Lung microvascular endothelial cell (primary cell): ENCODE measurements at places on chromosomes 5 and 9.

DNA sequence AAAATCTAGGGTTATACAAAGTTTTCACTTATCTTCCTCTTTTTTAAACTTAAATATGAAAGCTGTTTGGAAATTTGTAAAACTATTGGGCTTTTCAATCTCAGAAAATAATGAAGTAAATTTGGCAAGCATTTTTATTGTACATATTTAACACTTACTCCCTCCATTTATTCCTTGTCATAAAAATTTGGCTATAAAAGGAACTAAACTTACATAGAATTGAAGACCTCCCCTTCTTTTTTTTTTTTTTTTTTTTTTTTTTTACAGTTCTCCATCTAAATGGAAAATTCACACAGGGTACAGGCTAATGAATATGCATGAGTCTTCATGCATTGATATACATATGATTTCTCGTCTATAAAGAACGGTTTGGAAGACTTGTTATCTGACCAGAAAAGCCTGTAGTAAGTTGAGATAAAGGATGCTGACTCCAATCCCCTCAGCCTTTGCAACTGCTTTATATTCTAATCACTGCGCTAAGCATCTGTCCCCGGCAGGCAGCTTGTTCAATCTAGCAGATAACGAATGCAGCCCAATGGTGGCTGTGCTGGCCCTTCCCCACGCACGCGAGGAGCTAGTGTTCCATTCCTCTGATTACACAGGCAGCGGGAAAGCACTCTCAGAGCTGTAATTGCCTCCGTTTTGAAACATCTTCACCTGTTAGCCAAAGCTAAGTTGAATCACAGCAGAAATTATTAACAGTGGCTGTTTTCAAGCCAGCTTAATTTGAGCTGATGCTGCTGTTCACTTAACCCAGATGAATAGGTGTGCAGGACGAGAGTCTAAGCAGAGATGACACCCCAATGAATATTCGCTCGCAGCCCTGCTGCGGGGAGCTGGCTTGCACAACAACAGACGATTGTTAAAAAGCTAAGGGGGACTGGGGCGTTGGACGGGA is 453.8 kb upstream of the ZNF608 start:
- peak; percentile 17 for DNase-seq

- DNase-seq: peak; percentile 88
Measured at GRCh38 chr9:120366644-120367019, 213.3 kb downstream of the CDK5RAP2 start.

- DNase-seq: no peak
Measured at GRCh38 chr9:114078021-114078780, at the start of gene AMBP. AMBP (minus strand) TSS chr9:114078300; CDS start chr9:114078209, 91 bp downstream.

- no peak for DNase-seq
Measured at GRCh38 chr9:132367613-132368313, 13.0 kb upstream of the SETX start.

DNA sequence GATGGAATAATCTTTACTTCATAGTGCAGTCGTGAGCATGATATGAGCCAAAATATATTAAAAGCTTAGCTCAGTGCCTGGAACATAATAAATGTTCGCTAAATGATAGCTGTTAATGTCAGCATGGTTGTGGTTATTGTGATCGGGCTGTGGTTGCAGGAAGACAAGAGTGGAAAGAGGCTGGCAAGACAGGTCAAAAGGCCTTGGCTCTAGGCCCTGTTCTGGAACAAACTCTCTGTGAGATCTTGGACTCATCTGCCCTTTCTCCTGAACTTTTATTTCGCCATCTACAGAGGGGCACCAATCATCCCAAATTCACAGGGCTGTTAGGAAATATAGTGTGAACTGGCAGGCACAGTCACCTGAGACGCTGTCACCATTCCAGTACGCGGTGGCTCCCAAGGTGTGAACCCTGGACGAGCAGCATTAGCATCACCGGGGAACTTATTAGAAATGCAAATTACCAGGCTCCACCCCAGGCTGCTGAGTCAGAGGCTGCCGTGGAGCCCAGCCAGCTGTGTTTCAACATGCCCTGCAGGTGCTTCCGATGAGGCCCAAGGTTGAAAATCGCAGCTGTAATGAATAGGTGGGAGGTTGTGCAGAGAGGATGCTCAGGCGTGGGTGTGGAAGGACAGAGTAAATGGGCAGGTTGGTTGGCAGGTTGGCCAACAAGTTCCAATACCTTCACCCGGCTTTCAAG is 50.2 kb upstream of the SAP30L start:
- DNase-seq: peak; percentile 83

DNA sequence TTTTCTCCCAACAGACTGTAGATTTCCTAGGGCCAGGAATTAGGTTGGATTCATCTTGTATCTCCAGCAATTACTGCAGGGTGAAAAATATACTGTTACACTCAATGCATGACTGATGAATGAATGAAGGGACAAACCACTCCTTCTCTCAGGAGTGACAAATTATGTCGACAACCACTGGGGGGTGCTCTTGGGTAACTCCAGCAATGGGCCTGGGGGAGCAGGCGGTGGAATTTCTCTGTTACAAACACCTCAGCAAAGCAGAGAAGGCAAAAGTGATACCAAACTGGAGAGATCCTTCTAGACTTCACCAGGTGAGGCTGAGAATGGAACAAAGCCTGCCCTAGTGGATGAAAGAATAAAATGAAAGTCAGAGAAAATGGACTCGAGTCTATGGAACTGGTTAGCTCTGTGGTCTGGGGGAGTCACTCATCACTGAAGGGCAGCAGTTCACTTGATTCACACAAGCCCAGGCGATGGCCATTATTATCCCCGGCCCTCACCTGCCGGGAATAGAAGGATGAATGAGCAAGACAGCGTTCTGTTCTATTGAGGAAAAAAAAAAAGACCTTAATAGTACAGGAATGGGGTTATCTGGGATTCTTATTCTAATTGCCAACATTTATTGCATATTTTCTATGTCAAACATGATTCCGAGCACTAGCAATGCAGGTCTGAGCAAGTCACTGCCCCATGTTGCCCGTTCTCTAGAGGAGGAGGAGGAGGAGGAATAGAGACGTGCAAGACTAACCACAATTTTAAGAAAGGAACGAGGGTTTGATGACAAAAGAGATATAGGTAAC is 341.1 kb downstream of the ASTN2 start:
- no peak for DNase-seq

GRCh38 chr9:34715639-34716215 is 5.8 kb upstream of the CCL21 start:
- no peak for DNase-seq

DNA sequence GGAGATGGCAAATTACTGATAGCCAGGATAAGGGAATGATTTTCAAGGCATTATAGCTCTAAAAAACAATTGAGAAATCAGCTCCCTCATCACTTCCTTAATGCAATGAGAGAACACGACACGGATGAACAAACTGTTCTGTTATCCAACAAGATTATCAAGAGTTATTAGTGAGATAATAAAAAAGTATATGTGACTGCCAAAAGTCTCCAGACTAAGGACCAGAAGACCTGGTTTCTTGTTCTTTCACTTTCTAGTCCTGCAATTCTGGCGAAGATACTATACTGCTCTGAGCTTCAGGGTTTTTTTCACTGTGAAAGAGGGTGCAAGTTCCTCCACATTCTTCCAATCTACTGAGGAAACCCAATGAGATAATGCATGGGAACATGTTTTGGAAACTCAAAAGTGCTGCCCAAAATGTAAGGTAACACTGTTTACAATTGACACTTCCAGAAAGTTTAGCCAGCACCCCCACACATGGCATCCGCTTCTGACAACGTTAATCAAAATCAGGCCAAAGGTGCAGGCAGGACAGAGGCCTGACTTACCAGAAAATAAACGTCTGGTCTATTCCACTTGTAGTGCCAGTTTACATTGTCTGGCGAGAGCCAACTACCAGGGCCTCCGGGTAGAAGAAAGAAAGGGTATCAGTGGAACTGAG is 254.2 kb downstream of the DOCK8 start:
- no peak for DNase-seq

GRCh38 chr9:117757561-117758190 is 53.5 kb downstream of the TLR4 start:
- DNase-seq: no peak

GRCh38 chr9:127780126-127780885 is 1.8 kb upstream of the SH2D3C start:
- no peak for DNase-seq
